ENCODE measurements at places on chromosomes 3 and 15. TPM values are rescaled to one million over a fixed set of nuclear protein-coding genes. Genes with fewer than 3 reads are reported as not detected.
A peak's percentile ranks its signal among the peaks of the same experiment; 100 is the strongest.

DNA sequence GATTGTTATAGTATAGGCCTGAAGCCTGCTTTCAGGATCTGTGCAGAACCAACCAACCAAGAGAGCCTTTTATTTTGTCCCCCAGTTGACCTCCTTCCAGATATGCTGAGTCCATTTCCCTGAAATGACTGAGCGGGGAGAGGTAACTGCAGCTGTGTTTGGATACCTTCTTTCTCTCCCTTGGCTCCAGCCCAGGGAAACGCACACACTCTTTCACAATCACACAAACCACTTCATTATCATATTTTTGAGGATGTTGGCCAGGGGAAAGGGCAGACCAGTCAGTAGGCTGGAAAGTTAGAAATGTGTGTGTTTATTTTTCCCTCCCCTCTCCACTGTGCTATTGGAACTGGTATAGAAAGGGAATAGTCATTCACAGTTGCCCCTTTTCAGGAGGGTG is 417.7 kb upstream of the TBL1XR1 start:
- peaks cover 14% of the 10 kb centered on the region for H3K4me1 ChIP-seq
- no peaks in the 10 kb centered on the region for H3K36me3 ChIP-seq
- H3K27me3 ChIP-seq, result no peaks in the 10 kb centered on the region
- peak overlapping the region; percentile 52 for H3K27ac ChIP-seq
- H3K4me3 ChIP-seq, result no peak overlapping the region
- DNase-seq, result no peak

GRCh38 chr3:116552246-116552645 is 107.0 kb upstream of the LSAMP start:
- H3K27me3 ChIP-seq, result no peaks in the 10 kb centered on the region
- H3K4me1 ChIP-seq, result no peaks in the 10 kb centered on the region
- H3K36me3 ChIP-seq, result no peaks in the 10 kb centered on the region

DNA sequence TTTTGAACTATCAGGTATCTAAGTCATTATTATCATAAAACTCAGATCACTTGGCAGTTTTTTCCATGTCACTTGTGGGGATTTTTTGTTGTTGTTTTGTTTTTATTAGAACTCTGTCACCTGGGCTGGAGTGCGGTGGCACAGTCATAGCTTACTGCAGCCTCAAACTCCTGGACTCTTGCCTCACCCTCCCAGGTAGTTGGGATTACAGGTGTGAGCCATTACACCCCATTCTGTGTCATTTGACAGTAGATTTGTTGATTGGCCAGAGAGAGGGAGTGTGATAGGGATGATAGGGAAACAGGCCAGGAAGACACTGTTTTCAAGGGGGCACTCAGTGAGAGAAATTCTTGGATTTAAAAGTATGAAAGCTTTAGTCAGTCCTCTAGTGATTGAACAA is 54.7 kb upstream of the SCAANT1 start:
- no peak overlapping the region for H3K4me3 ChIP-seq
- peak overlapping the region; percentile 93 for H3K27ac ChIP-seq
- no peaks in the 10 kb centered on the region for H3K36me3 ChIP-seq
- H3K4me1 ChIP-seq, result peaks cover 39% of the 10 kb centered on the region
- H3K27me3 ChIP-seq, result no peaks in the 10 kb centered on the region

DNA sequence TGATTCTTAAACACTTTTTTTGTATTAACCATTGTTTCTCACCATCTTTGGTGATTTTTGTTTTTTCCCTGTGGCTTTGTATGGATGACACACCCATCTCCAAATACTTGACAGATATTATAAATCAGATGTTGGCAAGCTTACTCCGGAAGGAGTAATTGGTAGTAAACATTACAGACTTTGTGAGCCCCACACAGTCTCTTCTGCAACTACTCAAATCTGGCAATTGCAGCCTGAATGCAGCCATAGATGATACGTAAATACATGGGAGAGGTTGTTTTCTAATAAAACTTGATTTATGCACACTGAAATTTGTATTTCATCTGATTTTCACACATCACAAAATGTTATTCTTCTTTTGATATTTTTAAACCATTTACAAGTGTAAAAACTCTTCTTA is 331.5 kb downstream of the ARPP21 start:
- no peak for DNase-seq
- H3K27me3 ChIP-seq, result no peaks in the 10 kb centered on the region
- no peaks in the 10 kb centered on the region for H3K4me1 ChIP-seq
- no peaks in the 10 kb centered on the region for H3K36me3 ChIP-seq
- H3K27ac ChIP-seq, result no peak overlapping the region

GRCh38 chr3:172018364-172018763 is 21.0 kb upstream of the FNDC3B start:
- H3K36me3 ChIP-seq, result no peaks in the 10 kb centered on the region
- H3K4me1 ChIP-seq, result no peaks in the 10 kb centered on the region
- H3K27ac ChIP-seq, result no peak overlapping the region
- H3K27me3 ChIP-seq, result no peaks in the 10 kb centered on the region
- DNase-seq, result no peak

DNA sequence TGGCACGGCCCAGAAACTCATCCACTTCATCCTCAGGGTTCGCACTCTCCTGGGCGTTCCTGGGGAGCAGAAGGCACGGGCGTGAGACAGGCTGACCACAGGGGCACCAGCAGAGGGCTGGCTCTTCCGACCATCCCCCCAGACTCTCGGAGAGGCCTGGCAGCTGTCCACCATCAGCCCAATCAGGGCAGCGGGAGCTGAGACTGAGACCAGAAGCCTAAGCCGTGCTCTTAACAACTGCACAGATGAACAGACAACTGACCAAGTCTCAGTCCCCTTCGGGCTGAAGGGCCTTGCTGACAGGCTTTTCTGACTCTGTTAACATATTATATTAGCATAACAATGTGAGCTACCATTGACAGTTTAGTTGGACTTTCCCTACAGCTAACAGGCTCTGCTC is 118.0 kb downstream of the SEC22A start:
- H3K27ac ChIP-seq, result no peak overlapping the region
- no peak overlapping the region for H3K4me3 ChIP-seq
- H3K4me1 ChIP-seq, result no peaks in the 10 kb centered on the region
- peak; percentile 45 for DNase-seq
- H3K36me3 ChIP-seq, result no peaks in the 10 kb centered on the region
- H3K27me3 ChIP-seq, result peaks cover 40% of the 10 kb centered on the region

- no peak for DNase-seq
- no peak overlapping the region for H3K4me3 ChIP-seq
Measured at GRCh38 chr3:60631509-60631908, 619.7 kb downstream of the FHIT start.

GRCh38 chr3:188469228-188469885 is 315.4 kb downstream of the LPP start:
- no peaks in the 10 kb centered on the region for H3K4me1 ChIP-seq
- no peak overlapping the region for H3K4me3 ChIP-seq
- H3K27ac ChIP-seq, result peak overlapping the region; percentile 61
- no peak for DNase-seq

GRCh38 chr15:45637141-45637540 is 2.3 kb downstream of the SQOR start:
- DNase-seq, result no peak
- H3K27me3 ChIP-seq, result no peaks in the 10 kb centered on the region
- H3K27ac ChIP-seq, result peak overlapping the region; percentile 88
- H3K36me3 ChIP-seq, result no peaks in the 10 kb centered on the region
- no peak overlapping the region for H3K4me3 ChIP-seq
- peaks cover 33% of the 10 kb centered on the region for H3K4me1 ChIP-seq

DNA sequence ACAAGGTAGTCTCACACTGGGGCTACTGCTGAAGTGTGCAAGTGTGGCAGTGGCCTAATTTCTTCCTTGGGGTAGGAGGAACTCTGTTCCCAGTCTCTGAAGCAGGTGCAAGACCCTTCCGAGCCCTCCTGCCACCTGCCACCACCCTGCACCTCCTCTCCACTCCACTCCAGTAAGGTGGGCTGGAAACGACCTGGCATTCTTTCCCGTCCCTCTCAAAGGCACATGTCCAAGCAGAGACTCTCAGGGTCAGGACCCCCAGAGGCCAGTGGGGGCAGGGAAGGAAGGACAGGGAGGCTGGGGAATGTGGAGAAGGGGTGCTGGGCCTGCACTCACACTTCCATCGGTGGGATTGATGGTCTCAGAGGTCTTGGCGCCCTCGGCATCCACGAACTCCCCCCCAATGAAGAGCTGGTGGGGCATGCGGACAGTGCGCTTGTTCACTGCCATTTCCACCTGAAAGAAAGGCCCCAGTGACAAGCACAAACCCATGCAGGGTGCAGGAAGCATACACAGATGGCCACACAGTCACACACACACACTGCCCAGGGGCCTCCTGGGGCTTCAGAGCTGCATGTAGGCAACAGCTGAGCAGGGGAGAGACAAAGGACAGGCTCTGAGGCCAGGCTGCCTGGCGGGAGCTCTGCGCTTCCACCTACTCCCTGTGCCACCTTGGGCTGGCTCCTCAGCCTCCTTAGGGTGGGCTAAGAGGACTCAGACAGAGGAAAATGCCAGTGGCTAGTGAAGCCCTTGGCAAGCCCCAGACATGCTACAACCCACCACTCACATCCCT is 43.8 kb downstream of the ALDH1L1 start:
- H3K4me1 ChIP-seq, result no peaks in the 10 kb centered on the region
- no peak overlapping the region for H3K27ac ChIP-seq
- H3K36me3 ChIP-seq, result no peaks in the 10 kb centered on the region

DNA sequence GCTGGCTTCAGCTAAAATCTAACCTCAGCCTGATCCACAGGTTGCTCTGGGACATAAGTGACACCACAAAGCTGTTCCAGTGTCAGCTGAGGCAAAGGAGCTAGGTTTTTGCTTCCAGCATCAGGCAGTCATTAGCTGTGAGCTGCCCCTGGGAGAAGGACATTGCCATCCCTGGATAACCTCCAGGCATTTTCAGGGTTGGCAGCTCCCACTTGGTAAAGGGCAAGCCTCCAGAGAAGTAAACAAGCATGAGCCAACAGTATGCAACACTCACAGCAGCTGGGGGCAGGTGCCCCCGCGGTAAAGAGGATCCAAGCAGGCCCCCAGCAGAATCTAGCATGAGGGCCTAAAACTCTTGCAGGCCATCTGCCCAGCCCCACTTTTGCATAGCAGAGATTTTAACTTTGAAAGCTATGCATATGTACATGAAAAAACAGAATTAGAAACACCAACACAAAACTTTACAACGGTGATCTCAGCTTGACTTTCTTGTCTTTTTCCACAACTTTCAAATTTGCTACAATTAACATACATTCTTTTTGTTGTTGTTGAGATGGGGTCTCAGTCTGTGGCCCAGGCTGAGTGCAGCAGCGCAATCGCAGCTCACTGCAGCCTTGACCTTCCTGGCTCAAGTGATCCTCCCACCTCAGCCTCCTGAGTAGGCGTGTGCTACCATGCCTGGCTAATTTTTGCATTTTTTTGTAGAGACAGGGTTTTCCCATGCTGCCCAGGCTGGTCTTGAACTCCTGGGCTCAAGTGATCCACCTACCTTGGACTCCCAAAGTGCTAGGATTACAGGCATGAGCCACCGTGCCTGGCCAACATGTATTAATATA is 83.8 kb upstream of the TPM1 start:
- H3K4me3 ChIP-seq, result no peak overlapping the region
- DNase-seq, result no peak
- H3K4me1 ChIP-seq, result peaks cover 21% of the 10 kb centered on the region

The IQCH gene
- total RNA-seq, result 1.9 TPM

The SHF gene
- total RNA-seq, result 5.7 TPM

The GOLGA6D gene
- total RNA-seq, result not detected

The LINGO1 gene
- 3.8 TPM for total RNA-seq

The MAPKAPK3 gene
- 34.7 TPM for total RNA-seq

Measured in spleen (tissue), 13 donors.